RCC 7860 (cell line): ENCODE measurements at places on chromosomes 11 and 22.

DNA sequence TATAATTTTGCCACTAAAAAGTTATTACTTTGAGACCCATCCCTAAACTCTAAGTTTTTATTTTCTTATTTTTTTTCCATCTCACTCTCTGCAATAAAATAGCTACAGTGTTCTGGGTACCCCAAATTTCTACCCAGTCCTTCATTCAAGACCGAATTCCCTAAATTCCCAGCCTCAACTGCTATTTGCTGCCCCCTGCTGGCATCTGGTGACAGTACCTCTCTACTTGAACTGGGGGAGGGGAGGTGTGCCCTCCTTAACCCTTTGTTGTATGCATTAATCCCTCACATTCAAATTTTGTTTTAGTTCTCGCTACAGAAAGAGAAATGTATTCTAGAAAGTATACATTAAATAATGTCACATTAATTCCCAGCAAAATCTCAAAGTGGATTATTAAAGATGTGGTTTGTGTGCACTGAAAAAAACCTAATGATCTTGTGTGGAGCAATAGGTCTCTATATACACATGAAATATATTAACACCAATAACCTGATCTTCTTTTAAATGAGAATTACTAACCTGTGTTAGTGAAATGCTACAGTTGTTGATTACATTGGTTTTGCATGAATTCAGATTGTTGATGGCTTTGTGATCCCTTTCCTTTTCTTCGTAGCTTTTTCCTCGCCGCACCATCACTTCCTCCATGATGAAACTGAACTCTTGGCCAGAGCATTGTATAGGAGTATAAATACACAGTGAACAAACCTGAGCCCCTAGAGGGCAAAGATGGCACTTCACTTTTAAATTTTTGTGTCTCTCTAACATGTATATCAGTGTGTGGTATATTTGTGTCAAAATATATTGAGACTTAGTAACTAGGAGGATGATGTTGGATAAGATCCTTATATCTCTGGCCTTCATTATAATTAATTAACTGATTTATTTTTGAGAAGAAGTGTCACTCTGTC lies 590.0 kb downstream of the METTL15 start:
- DNase-seq: no peak

DNA sequence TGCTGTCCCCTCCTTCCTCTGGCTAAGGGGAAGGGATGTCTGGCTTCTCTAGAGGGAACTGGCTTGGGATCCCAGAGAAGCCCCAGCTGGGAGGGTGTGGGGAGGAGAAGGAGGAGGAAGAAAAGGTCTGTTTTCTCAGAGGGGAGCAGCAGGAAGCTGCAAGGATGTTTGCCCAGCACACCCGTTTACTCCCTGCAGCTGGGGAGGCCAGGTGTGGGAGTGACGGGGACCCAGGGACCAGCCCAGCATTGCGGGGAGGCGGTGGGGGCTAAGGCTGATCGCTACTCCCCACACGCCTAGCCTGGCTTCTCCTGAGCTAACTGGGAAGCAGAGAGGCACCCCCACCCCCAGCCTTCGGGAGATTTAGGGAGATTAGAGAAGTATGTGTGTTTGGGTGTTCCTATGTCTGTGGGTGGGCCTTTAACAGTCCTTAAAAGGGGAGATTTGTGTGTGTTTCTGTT lies 3.9 kb downstream of the CREB3L1 start:
- no peak for DNase-seq

DNA sequence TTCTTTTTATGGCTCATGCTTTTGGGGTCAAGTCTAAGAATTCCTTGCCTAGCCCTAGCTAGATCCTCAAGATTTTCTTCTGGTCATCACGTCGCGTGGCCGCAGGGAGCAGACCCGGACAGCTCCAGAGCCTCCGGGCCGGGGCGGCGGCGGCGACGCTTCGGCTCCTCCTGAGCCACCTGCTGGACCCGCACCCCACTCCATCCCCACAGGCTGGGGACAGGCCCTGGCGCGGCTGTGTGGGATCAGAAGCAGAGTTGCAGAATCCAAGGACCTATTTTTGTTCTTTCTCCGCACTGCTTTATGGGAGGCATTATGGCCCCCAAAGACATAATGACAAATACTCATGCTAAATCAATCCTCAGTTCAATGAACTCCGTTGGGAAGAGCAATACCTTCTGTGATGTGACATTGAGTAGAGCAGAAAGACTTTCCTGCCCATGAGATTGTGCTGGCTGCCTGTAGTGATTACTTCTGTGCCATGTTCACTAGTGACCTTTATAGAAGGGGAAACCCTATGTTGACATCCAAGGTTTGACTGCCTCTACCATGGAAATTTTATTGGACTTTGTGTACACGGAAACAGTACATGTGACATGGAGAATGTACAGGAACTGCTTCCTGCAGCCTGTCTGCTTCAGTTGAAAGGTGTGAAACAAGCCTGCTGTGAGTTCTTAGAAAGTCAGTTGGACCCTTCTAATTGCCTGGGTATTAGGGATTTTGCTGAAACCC lies 12.4 kb upstream of the SCARF2 start:
- DNase-seq: no peak

DNA sequence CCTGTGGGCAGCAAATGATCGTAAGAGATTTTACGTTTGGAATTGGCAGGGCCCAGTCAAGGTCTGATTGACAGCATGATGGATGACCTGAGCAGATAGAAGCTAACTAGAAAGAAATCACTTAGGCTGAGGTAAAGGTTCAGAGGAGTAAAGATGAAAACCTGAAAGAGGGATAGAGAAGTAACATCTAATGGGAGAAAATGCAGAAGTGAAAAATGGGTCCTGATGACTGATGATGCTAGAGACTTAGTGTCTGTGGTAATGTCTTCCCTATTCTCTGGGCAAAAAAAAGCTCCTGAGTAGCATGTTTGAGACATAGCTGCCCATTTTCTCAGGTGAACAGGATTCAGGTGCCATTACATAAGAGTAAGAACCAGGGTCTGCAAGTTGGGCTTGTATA lies 628.8 kb upstream of the ANO5 start:
- DNase-seq: no peak

- DNase-seq: no peak
These were observed 170.2 kb downstream of the BRD1 start for GRCh38 chr22:49657275-49657973.

GRCh38 chr22:46287873-46288751 lies 8.6 kb upstream of the GTSE1 start:
- no peak for DNase-seq

GRCh38 chr11:122756417-122756816 lies 81.9 kb upstream of the CRTAM start:
- DNase-seq: no peak

DNA sequence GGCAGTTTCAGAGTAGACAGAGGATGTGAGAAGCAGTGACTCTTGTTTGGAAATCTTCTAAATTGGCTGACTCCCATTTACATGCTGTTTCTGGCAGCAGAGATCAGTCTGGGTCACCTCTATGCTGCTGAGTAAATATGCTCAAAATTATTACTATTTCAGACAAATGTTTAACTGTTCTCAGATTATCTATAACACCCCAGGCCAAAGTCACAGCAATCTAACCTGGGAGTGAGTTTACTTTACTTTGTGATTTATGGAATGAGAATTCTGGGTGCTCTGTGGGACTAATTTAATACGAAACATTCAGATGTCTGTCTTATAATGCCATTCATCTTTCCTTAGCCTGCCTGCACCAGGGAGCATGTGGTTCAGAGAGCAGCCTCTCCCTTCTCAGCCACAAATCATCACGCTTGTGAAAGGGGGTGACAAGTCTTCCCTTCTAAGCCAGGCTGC lies 282.5 kb upstream of the MPPED2 start:
- no peak for DNase-seq

- no peak for DNase-seq
These were observed 2.9 kb downstream of the E2F8 start for GRCh38 chr11:19237813-19238212.

GRCh38 chr11:16292167-16292859 lies 64.0 kb downstream of the SOX6 start:
- no peak for DNase-seq

- no peak for DNase-seq
These were observed 32.1 kb upstream of the ABCC8 start for GRCh38 chr11:17508791-17509190.

GRCh38 chr22:40076702-40077645 lies 82.2 kb downstream of the FAM83F start:
- DNase-seq: no peak

- DNase-seq: peak; percentile 13
These were observed 83.6 kb downstream of the BCR start for GRCh38 chr22:23263651-23264555.

DNA sequence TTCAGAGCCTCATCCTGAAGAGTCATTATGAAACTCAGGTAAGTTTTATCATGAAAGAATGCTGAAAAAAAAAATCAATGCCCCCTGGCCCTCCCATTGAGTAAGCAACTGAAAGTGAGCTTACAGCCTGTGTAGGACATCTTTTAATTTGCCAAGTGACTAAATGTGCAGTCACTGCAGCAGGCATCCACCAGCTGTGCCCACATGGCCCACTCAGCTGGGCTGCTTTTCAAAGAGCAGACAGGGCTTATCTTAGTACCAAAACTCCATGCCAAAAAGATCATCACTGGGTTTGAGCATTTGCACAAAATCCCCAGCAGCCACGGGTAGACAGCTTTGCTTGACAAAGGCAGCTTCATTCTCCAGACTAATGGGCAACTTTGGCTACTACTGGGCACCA lies 709.7 kb downstream of the NTM start:
- DNase-seq: no peak

- no peak for DNase-seq
These were observed 124.5 kb downstream of the TRIM44 start for GRCh38 chr11:35787013-35787504.

DNA sequence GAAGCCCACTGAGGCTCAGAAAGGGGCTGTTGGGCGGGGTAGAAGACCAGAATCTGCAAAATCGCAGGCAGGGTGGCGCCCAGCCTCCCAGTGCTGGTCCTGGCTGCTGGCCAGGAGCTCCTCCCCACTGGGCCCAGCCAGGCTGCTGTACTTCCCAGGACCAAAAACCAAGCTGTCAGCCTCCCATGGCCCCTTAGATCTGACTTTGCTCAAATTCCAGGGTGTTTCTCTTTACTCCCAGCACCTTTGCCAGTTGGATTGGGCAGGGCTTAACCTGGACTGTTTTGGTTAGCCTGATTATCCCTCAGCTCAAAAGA lies 44.2 kb upstream of the WEE1 start:
- DNase-seq: no peak

GRCh38 chr22:38774496-38775166 lies 18.8 kb upstream of the SUN2 start:
- no peak for DNase-seq

GRCh38 chr11:24844406-24844805 lies 347.6 kb downstream of the LUZP2 start:
- DNase-seq: no peak

DNA sequence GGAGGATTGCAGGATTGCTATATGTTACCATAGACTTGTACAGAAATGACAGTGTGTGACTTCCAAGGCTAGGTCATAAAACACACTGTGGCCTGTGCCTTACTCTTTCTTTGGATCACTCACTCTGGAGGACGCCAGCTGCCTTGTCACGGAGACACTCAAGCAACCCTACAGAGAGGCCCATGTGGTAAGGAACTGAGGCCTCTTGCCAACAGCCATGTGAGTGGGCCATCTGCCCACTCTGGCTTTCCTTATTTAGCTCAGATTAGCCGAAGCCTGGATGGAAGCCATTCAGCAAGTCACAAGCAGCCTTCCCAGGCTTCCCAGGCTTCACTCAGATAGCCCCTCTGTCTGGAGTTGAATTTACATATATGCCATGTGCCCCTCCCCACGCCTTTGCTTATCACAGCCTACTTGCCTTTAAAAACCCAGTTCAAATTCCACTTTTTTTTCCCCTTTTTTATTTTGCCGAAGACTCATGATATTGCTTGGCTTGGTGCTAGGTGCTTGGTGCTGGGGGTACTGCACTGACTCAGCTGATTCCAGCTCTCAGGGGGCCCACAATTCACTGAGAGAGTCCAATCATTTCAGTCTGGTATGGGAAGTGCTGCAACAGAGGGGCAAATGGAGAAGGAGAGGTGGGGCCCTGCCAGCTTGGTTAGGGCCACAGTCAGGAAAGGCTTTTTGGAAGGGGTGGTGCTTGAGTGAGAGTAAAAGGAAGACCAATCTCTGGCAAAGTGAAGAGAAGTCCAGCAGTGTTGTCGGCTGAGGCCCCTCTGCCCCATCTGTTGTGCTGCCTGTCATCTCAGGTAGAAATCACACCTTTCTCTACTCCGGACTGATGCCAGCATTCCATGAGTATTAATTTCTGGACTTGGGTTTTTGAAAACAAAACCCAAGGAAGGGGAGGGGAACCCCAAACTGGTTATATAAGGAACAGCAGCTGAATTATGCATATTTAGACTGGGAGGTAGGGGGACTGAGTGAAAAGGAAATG lies 14.5 kb upstream of the P4HA3 start:
- DNase-seq: no peak

GRCh38 chr11:133191931-133192330 lies 340.4 kb downstream of the OPCML start:
- no peak for DNase-seq

DNA sequence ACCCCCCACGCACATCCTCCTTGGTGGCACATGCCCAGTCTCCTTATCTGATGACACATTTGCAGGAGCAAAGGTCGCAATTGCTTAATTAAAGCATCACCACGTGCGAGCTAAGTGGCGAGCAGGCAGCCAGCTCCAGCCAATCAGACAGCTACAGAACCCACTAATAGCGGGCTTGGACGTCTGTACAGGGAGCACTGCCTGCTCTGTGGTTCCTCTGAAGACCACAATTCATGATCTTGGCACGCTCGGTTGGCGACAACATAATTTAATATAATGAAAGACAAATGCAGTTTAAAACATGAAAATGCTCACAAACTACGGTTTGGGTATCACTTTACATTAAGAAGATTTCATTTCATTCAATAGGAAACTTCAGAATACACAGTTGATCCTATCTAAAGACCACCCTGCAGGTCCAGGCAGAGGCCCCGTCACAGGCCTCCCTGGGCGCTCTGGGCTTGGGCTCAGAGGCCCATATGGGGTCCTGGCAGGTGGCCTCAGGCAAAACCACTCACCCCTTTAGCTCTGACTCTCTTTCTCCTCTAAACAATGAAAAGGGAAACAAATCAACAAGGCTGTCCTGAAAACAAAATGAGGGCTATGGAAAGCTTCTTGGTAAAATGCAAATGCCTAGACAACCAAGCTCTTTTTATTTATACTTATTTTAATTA lies 10.4 kb downstream of the PACSIN2 start:
- peak; percentile 45 for DNase-seq

- no peak for DNase-seq
These were observed 56.8 kb downstream of the PRR5L start for GRCh38 chr11:36352922-36353321.

GRCh38 chr11:115269191-115269950 lies 234.8 kb downstream of the CADM1 start:
- DNase-seq: no peak

GRCh38 chr11:34587282-34587677 lies 33.6 kb upstream of the EHF start:
- DNase-seq: no peak
